T follicular helper cell (primary cell): ENCODE measurements at places on chromosomes 7 and 10.

GRCh38 chr7:37084303-37084702, 360.0 kb upstream of the AOAH start:
- no peak for DNase-seq

- no peak for DNase-seq
These were observed 149.8 kb downstream of the PTPN20 start for GRCh38 chr10:47060993-47061500.

GRCh38 chr7:115632636-115633035, 397.9 kb downstream of the TFEC start:
- no peak for DNase-seq

- no peak for DNase-seq
These were observed 3.0 kb downstream of the UCMA start for GRCh38 chr10:13231190-13231589.

GRCh38 chr7:97090761-97091353, 26.6 kb upstream of the SDHAF3 start:
- no peak for DNase-seq

GRCh38 chr10:32299354-32299980, 47.5 kb downstream of the EPC1 start:
- no peak for DNase-seq

GRCh38 chr7:50632561-50633413, 67.6 kb upstream of the DDC start:
- DNase-seq, result peak; percentile 45

- no peak for DNase-seq
These were observed 15.5 kb downstream of the ARMH3 start for GRCh38 chr10:102040305-102041050.

GRCh38 chr10:87079106-87079836, 15.4 kb downstream of the GLUD1 start:
- DNase-seq, result no peak

DNA sequence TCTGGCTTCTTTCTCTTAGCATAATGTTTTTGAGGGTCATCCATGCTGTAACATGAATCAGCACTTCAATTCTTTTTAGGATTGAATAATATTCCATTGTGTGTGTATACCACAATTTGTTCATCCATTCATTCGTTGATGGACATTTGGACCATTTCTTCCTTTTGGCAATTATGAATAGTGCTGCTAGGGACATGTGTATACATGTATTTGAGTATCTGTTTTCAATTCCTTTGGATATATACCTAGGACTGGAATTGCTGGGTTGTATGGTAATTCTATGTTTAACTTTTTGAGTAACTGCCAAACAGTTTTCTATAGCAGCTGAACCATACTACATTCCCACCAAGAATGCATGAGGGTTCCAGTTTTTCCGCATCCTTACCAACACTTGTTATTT, 39.2 kb downstream of the GBF1 start:
- DNase-seq, result no peak

GRCh38 chr7:141906285-141906684, 9.9 kb upstream of the OR9A4 start:
- DNase-seq, result no peak

DNA sequence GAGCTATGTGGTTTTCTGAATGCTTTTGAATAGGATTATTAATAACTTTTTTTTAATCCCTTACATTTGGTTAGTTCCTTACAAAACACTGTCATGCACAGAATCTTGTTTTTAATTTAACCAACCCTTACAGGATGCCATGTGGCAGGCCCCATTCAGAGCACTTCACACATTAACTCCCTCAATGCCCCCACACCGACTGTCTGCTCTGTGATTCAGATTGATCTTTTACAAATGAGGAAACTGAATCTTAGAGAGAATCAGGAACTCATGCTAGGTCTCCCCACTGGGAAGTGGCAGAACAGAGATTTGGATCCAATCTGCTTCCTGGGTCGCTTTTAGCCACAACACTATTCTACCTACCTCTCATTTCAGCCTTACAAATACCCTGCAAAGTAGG, 195.8 kb upstream of the NPVF start:
- no peak for DNase-seq

- DNase-seq, result no peak
These were observed 225.8 kb upstream of the KLF14 start for GRCh38 chr7:130959743-130960207.

- DNase-seq, result peak; percentile 1
These were observed 452 bp downstream of the ATE1 start for GRCh38 chr10:121927318-121927840.

GRCh38 chr10:111677759-111678158, 505.8 kb downstream of the GPAM start:
- DNase-seq, result no peak

DNA sequence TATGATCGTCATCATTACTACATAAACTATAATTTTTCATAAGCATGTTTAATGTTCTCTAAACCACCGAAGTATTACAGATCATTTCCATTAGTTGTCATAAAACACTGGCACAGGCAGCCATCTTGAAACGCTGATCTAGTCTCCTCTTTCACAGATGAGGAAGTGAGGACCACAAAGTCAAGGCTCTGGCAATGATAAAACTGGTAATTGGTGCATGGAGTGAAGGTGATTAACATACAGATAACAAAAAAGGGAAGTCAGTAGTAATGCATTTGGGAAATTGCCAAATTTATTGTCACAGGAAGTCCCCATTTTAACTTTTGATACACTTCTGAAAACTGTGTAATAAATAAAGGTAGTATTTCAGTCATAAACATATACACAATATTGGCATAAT, 49.3 kb downstream of the FBXL13 start:
- no peak for DNase-seq

DNA sequence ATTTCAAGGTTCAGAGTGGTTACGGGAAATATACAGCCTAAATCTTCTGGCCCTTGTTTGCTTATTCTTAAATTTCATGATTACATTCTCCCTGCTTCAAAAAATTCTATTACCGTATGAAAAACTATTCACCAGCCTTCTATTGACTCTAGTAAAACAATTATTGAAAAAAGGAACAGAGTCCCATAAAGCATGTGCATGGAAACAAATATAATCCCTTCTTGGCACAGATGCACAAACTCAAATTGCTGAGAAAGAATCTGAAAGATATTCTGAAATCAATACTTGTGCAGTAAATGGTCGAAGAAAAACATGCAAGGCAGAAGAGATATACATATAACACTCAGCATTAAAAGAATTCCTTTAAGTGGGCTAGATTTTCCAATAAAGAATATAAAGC, 83.6 kb downstream of the LRRN3 start:
- DNase-seq, result no peak

- DNase-seq, result no peak
These were observed 11.0 kb upstream of the DNTT start for GRCh38 chr10:96292971-96293920.

- no peak for DNase-seq
These were observed 41.9 kb downstream of the ENO4 start for GRCh38 chr10:116891208-116891607.

DNA sequence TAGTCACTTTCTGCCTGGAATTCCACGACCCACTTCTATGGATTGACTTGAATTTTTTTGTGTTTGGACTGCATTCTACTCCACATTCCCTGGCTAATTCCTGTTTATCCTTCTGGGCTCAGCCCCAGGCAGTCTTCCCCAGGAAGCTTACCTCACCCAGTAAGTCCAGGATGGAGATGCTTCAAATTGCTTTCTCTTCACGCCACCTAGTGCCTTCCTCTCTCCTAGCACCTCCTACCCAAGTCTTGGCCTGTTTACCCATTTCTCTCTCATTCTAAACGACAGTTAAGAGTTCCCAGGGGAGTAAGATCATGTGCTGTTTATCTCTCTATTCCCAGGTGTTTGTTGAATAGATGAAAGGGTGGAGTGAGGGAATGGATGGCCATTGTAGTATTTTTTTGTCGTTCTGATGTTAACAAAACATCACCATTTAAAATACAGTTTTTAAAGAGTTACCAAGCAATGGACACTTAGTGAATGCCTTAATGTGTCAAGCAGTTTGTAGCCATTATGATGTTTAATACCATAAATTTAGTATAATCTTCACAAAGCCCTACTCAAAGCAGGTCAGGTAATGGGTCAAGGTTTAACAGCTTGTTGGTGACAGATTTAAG, 45.5 kb upstream of the TARP start:
- DNase-seq, result no peak

GRCh38 chr7:51970961-51971665, 654.5 kb upstream of the COBL start:
- DNase-seq, result no peak

DNA sequence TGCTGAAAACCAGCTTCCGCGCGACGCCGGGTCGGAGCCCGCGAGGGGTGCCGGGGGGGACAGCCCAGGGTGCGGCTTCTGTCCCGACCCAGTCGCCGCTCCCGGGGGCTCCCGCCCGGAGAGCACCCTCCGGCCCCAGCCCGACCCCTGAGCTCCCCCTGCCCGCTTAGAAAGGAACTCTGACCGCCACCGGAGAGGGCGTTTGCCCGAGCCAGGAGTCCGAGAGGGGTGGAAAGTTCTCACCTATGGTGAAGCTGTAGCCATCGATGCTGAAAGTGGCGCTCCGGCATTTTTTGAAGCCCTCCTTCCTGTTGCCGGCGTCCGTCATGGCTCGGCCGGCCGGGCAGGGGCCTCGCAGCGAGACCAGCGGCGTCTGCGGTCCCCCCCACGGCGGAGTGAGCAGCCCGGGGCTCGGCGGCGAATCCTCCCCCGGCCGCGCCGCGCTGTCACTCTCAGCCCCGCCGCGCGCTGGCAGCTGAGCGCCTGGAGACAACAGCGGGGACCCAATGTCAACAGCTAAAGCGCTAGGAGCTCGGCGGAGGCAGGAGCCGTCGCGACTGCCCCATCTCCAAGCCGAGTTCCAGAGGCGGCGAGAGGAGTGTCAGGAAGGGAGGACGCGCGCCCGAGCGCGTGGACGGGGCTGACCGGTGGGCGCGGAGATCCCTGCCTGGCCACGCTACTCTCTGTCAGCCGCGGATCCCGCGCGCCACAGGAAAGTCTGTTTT, 191.6 kb downstream of the LSM5 start:
- no peak for DNase-seq

DNA sequence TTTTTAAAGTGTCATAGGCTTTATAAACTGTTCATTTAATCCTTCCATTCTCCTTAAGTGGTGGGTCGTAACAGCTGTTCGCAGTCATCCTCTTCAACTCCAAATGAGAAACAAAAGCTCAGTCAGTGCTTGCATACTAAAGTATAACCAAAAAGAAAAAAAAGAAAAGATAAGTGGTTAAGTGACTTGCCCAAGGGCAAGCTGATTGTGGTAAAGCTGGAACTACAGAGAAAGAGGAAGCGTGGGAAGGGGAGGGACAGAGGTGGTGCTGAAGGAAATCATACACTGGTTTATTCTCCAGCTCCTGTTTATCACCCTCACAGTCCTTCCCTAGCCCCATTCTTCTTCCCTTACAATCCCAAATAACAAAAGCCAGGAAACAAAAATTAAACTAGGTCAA, 29.6 kb downstream of the IDE start:
- DNase-seq, result no peak

DNA sequence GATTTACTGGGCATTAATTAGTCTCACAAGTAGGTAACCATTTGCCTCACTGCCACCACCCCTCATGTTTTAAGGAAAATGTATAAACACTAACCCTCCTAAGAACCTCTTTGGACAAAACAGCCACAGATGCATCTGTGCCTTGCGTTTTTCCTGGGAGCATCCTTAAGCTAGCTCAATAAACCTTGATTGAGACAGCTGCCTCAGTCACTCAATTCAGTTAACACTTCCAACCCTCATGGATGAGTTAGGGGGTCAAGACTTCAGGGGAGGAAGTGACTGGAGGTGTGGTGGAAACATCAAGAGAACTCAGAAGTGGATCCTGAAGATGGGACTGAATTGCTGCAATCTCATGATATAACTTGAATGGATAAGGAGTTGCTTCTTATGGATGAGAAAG, 31.5 kb downstream of the CUL2 start:
- DNase-seq, result no peak

DNA sequence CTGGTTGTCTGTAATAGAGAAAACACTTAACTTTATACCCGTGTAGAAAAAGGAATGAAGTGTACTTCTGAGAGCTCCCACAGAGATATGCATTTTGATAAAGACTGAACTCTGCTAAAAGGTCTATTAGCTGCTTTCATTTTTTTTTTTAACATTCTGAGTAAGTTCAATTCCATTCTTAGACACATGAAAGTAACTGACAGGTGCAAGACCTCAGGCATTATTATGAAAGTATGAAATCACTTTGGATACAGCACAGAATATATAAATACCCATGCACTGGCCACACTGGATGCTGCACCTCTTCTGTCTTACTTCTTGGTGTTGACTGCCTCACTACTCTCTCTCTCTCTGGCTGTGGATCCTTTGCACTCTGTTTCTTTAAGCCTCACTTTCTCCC, 46.2 kb downstream of the VWDE start:
- no peak for DNase-seq

- no peak for DNase-seq
These were observed 2.6 kb downstream of the AUTS2 start for GRCh38 chr7:69600710-69601519.

- no peak for DNase-seq
These were observed 75.0 kb upstream of the JCAD start for GRCh38 chr10:30134171-30134945.

- DNase-seq, result no peak
These were observed 176.8 kb downstream of the PKD1L1 start for GRCh38 chr7:47771336-47771989.

DNA sequence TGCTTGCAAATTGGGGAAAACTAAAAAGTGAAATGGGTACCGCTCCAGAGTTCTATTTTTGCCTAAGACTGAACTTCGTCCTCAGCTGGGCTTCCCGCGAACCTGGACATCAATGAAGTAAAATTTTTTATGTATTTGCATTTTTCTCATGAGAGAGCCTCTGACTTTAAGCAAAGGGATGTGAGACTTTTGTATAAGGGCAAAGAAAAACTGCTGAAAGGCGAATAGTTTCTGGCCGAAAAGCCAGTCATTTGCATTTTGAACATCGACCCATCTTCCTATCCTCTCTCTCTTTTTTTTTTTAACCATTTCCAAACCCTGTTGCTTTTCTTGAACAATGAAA, 573 bp downstream of the PMPCB start:
- DNase-seq, result no peak

GRCh38 chr7:129635300-129636029, 23.9 kb downstream of the NRF1 start:
- peak; percentile 54 for DNase-seq

GRCh38 chr7:13687500-13687899, 302.0 kb downstream of the ETV1 start:
- DNase-seq, result no peak

DNA sequence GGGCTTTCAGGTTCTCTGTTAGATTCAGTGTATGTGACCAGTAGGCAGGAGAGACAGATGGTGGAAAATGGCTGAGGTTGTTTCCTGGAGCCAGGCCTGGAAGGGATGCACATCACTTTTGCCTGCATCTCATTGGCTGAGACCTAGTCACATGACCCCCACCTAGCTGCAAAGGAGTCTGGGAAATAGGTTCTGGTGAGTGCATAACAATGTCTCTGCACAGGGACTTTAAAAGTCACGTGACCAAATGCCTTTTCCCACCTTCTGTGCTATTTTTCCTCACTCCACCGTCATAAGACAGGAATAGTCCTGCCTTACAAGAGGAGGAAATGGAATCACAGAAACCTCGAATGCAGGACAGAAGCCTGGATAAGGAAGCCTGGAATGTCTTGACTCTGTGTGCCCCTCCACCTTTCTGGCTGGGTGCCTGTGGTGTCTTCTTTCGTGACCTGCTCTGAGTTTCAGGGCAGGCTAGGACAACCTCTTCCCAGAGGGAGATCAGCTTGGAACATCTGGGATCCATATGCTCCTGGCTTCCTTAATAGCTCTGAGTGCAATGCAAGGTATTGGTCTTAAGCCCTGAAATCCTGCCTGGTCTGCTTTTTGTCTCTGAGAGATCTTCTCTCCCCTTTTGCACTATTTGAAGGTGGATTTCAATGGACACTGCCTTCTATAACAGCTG, 139.9 kb upstream of the ZNF438 start:
- no peak for DNase-seq
